ENCODE measurements at places on chromosomes 4 and X. TPM values are rescaled to one million over a fixed set of nuclear protein-coding genes. Genes with fewer than 3 reads are reported as not detected.

Gene GBA3
- 3.8 TPM for total RNA-seq

Gene NRK
- 136 TPM for total RNA-seq

DNA sequence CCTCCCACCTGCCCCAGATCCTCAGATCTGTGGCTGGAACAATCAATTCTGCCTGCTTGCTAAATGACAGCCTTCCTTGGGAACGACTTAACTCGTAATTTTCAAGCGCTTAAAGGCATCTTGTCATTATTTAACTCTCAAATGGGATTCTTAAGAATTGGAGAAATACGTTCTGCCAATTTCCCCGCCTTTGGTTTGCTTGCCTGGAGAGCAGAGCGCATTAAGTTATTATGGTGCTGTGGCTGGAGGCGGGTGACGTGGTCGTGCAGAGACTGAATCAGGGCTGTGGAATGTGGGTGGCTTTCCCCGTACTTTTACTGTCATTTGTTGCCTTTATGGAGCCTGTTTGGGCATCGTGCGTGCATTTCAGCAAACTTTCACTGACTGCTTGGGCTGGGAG lies 78.9 kb upstream of the PSAPL1 start:
- peaks cover 3% of the 10 kb centered on the region for H3K27me3 ChIP-seq
- H3K4me3 ChIP-seq: no peak overlapping the region
- H3K27ac ChIP-seq: peak overlapping the region; percentile 64
- H3K36me3 ChIP-seq: no peaks in the 10 kb centered on the region
- DNase-seq: no peak

DNA sequence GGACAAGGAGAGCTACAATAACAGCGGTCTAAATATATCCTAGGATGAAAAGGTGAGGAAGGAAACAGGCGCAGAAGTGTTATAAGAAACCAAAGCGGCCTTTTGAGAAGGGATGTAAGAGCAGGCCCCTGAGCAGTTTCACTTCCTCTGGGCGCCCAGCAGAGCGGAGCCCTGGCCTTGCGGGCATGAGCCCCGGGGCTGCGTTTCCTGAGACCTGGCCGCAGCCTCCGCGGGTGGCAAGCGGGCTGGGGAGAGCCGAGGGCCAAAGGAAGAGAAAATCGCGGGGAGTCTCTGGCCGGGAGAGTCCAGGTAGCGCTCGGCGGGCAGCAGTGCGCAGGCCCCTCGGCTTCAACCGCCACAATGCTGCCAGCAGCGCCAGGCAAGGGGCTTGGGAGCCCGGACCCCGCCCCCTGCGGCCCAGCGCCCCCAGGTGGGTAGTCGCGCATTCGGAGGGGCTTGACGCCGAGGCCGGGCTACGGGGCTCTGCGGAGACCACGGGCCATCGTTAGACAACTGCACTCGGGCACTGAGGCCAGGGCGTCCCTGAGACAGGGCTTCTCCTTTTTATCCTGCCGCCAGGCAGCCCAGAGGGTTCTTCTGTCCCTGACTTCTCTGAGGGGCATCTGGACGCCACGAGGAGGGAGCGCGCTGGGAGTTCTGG lies at the start of gene BANK1:
TSS of gene BANK1 (plus strand) at position 210 of the 661 bp plus-strand sequence. CDS start at position 361, 151 bp downstream.
- H3K36me3 ChIP-seq: peaks cover 3% of the 10 kb centered on the region
- DNase-seq: peak; percentile 72
- H3K27ac ChIP-seq: peak within 1 kb of the TSS; percentile 23
- peak within 1 kb of the TSS; percentile 82 for H3K4me3 ChIP-seq
- H3K27me3 ChIP-seq: peaks cover 14% of the 10 kb centered on the region

DNA sequence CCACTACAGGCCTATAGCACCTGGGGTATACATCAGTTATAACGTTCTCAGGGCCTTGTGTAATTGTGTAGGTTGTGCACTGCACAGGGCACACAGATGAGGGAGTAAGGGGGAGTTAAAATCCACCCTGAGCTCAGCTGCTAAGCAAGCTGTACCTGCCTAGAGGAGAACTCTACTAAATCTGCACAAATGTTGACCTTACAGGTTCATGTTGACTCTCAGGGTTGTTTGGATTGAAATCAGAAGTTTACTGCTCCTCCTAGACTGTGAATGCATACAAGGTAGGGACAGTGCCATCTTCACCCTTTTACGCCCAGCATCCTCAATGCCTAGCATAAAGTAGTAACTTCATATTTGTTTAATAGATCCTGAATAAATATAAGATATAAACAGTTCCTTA lies 89.8 kb downstream of the SMARCA1 start:
- H3K27ac ChIP-seq: no peak overlapping the region
- H3K4me1 ChIP-seq: no peaks in the 10 kb centered on the region
- H3K4me3 ChIP-seq: no peak overlapping the region
- H3K36me3 ChIP-seq: peaks cover 22% of the 10 kb centered on the region
- DNase-seq: no peak

DNA sequence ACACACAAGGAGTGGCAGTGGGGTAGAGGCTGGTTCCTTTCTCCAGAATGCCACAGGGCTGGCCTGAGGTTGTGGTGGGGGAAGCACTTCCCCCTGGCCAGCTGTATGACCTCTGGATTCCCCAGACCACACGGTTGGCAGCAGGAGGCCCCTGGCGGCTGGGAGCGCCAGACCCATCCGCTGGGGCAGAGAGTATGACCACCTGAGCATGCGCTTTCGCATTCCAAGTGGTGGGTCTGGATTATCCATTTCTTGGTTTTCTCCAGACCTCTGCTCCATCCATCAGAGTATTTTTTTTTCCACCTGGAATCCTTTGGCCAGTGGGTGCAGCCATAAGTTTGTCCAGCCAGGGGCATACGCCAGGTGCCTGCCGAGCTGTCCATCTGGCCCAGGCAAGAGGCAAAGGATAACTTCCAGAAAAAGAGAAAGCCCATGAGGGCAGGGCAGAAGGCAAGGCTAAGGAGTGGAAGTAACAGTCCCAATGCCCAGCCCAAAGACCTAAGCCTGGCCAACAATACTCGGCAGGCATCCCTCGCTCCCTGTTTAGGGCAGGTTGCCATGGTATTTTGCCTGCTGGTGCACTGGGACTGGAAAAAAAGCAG lies 39.3 kb downstream of the NHSL2 start:
- peaks cover 8% of the 10 kb centered on the region for H3K4me1 ChIP-seq
- no peak overlapping the region for H3K27ac ChIP-seq
- DNase-seq: no peak
- no peaks in the 10 kb centered on the region for H3K27me3 ChIP-seq
- H3K4me3 ChIP-seq: no peak overlapping the region
